Type B pancreatic cell (in vitro differentiated cells): ENCODE measurements at places on chromosomes 2 and 18. TPM values are rescaled to one million over a fixed set of nuclear protein-coding genes. Genes with fewer than 3 reads are reported as not detected.

- H3K27me3 ChIP-seq = peaks cover 9% of the 10 kb centered on the region
- H3K36me3 ChIP-seq = no peaks in the 10 kb centered on the region
- no peak overlapping the region for H3K27ac ChIP-seq
- H3K4me1 ChIP-seq = no peaks in the 10 kb centered on the region
- DNase-seq = no peak
Observed at GRCh38 chr2:64498438-64498837, 25.7 kb upstream of the AFTPH start.

DNA sequence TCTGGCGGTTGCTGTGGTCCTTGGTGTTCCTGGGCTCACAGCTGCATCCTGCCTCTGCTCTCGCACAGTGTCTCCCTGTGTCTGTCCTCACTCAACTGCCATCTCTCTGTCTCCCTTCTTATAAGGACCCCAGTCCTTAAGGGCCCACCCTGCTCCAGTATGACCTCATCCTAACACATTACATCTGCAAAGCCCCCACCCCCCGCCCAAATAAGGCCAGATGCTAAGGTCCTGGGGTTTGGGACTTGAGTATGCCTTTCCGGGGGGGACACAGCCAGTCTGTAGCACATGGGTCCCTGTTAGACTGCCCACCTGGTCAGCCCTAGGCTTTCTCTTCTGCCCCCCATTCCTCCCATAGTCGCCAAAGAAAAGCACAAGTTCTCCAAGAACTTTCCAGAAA, 40.7 kb downstream of the FER1L5 start:
- no peak overlapping the region for H3K4me3 ChIP-seq
- H3K4me1 ChIP-seq = peaks cover 16% of the 10 kb centered on the region
- no peak overlapping the region for H3K27ac ChIP-seq
- no peak for DNase-seq

DNA sequence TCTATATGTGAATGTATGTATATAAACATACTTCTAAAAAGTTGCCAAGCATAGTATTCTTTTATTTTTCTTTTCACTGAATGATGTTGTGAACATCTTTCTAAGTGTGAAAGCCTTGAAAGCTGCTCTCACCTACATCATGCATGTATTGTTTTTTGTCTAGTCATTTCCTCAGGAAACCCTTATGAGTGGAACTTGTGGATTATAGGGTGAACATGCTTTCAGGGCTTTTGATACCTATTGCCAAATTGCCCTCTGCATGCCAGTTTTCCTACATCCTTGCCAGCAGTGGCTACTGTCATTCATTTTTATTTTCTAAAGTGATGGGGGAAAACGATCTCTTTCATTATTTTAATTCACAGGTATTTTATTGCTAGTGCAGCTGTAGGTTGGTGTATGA, 78.3 kb downstream of the ADAM23 start:
- H3K27ac ChIP-seq = no peak overlapping the region
- no peaks in the 10 kb centered on the region for H3K36me3 ChIP-seq
- no peaks in the 10 kb centered on the region for H3K4me1 ChIP-seq
- peaks cover 5% of the 10 kb centered on the region for H3K27me3 ChIP-seq
- H3K4me3 ChIP-seq = no peak overlapping the region

DNA sequence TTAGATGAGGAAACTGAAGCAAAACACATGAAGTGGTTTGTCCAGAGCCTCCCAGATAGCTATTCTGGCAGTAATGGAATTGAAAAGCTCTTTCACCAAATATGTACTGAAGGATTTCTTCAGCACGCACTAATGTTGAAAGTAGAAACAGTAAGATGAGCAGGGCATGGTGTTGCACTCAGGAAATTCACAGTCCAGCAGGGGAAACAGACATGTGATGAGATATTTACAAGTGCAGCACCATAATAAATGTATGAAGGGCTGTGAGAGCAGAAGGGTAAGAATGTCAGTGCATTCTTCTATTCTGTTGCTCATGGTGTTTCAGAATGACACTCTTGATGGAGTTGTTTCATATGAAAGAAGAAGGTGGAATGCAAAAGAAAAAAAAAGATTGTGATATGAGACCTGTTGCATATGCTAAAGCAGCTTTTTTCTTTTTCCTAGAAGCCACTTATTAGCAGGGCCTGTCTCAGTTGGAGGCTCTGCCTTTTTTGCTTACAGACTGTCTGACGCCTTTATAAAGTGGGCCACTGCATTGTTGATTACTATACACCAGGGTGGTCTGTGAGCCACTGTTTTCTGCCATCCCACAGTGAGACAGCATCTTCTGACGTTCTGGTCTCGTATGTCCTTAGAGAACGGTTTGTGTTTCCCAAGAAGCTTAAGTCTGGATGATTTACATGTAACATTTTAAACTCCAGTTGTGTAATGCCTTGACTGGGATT, 516.9 kb downstream of the ARHGAP15 start:
- H3K4me3 ChIP-seq = no peak overlapping the region
- H3K27me3 ChIP-seq = peaks cover 3% of the 10 kb centered on the region
- no peak for DNase-seq
- H3K36me3 ChIP-seq = no peaks in the 10 kb centered on the region
- H3K27ac ChIP-seq = no peak overlapping the region

DNA sequence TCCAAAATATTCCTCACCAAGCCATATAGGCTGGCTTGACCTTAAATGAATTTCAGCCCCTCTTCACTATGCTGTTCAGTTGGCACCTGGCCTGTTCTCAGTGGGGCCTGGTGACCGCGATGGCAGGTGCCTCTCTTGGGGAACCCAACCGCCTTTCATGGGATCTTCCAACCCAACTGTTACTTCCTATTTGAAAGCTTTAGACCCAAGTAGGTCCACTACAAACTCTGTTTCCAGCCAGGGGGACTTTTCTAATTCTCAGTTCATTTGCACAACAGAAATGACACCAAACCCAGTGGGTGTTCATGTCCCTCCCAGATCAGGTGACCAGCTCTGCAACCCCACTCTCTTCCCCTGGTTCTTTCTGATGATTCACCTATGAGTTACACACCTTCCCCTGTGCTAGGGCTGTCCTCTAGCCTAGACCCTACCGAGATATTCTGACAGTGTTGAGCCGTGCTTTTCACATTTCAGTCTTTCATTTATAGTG, 35.6 kb upstream of the NDUFV2 start:
- peaks cover 3% of the 10 kb centered on the region for H3K27me3 ChIP-seq
- H3K4me3 ChIP-seq = no peak overlapping the region
- H3K4me1 ChIP-seq = peaks cover 4% of the 10 kb centered on the region

RPIA gene
- 27.3 and 27.6 TPM in 2 replicates for total RNA-seq
